Right atrium auricular region (tissue), 2 donors: ENCODE measurements at places on chromosomes 2 and 18. TPM values are rescaled to one million over a fixed set of nuclear protein-coding genes. Genes with fewer than 3 reads are reported as not detected.

The PARD3B gene
- 12.2 TPM for total RNA-seq

The IL1A gene
- total RNA-seq, result not detected

The SP140 gene
- total RNA-seq, result 0.55 TPM

The LIMS1 gene
- total RNA-seq, result 66.7 TPM

The KCNG2 gene
- not detected for total RNA-seq

The SPATA3 gene
- not detected for total RNA-seq

The SLC66A2 gene
- 21.4 TPM for total RNA-seq

The C2orf81 gene
- total RNA-seq, result 1.0 TPM

The CDKL4 gene
- 0.89 TPM for total RNA-seq

The CPLX4 gene
- total RNA-seq, result not detected

The RANBP2 gene
- total RNA-seq, result 52.4 TPM

The ANKRD30BL gene
- total RNA-seq, result not detected

DNA sequence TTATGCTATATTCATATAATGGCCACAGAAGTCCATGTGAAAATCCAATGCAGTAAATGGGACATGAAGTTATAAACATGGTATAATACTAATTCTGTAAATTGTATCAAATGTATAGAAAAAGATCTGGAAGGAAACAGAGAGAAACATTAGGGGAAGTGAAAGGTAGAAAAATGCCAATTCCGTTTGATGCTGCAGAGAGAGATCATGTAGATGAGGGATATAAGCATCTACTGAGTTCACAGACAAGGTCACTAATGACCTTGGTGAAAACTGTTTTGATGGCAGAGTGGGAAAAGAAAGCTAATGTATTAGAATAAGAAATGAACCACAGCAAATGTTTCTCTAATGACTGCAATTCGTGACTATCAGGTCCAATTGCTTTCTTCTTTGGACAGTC lies 56.0 kb downstream of the BARD1 start:
- no peak for DNase-seq

- peak; percentile 36 for DNase-seq
Observed at GRCh38 chr18:75108579-75109318, 100.2 kb downstream of the PTGR3 start.

DNA sequence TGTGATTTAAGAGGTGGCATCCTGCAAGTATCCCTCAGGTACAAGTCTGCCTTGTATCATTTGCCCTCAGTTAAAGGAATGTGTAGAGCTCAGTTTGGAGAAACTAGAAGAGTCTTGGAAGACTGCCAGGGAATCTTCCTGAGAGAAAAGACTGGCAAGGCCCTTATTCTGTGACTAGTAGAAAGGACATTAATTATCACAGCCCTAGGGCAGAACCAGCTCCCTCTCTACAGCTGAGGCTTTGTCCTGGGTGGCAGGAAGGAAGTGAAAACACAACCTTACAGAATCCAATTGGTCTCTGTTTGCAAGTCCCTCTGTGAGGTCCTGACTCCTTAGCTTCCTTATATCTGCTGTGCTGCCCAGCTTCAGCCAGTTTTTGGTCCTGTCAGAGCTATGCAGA lies 385.9 kb upstream of the CYRIA start:
- DNase-seq, result no peak

- no peak for DNase-seq
Observed at GRCh38 chr2:181780047-181780651, 99.8 kb upstream of the NEUROD1 start.

- DNase-seq, result no peak
Observed at GRCh38 chr2:177334940-177335543, 57.5 kb upstream of the AGPS start.

DNA sequence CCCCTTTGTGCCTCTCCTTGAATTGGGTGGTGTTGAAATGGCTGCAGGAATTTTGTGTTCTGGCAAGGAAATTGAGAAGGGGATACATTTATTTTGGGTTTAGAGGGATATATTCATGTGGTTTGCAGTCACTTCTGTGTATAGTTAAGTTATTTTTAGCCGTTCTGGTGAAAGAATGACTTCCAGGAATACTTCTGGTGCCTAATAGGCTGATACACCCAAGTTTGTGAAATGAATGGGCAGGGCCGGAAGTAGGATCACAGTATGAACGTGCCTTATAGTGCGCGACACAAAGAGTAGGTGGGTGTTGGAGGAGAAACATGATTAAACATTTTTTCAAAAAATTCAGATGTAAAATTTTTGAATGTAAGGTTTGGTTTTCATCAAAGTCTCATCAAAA lies 168.6 kb upstream of the ATP5MC3 start:
- DNase-seq, result no peak

GRCh38 chr2:177325554-177325953 lies 61.0 kb upstream of the NFE2L2 start:
- no peak for DNase-seq

- no peak for DNase-seq
Observed at GRCh38 chr2:17969661-17970060, 91.2 kb downstream of the KCNS3 start.

DNA sequence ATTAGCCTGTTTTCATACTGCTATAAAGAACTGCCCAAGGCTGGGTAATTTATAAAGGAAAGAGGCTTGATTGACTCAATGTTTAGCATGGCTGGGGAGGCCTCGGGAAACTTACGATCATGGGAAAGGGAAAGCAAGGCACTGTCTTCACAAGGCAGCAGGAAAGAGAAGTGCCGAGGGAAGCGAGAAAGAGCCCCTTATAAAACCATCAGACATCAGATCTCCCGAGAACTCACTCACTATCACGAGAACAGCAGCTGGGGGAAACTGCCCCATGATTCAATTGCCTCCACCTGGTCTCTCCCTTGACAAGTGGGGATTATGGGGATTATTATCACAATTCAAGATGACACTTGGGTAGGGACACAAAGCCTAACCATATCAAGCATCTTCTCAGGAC lies 23.3 kb downstream of the RHOB start:
- DNase-seq, result peak; percentile 16

DNA sequence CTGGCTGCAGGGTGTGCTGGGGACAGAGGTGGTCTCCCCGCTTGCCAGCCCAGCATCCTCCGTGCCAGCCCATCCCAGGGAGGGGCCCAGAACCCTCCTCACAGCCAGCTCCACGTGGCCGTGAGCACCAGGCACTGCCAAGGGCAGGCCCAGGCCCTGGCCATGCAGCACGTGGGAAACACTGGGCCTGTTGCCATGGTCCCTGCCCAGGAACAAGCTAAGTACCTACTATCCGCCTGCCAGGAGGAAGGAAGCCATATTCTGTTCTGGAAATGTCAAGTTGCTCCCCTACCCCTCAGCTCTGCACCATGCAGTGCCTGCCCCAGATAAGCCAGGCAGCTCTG lies 250.6 kb downstream of the CYP26B1 start:
- peak; percentile 49 for DNase-seq

GRCh38 chr2:127829845-127830246 lies 18.9 kb upstream of the WDR33 start:
- no peak for DNase-seq

DNA sequence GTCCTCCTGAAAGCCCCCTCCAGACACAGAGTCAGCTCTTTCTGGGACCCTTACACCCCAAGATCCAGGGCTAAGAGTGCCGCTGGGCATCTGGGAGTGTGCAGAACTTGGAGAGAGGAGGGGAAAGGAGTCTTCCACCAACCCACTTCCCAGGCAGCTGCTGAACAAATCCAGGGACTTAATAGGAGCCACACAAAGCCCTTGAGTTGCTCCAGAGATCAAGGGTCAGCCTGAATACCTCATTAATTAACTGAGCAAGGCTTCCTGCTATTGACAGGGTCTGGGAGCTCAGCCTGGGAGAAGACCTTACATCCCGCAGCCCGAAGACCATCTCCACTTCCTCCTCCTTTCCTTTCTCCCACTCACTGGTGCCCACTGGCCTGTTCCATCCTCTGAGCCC lies 108.3 kb downstream of the CELF4 start:
- DNase-seq, result no peak

- DNase-seq, result no peak
Observed at GRCh38 chr18:3075491-3075890, 62.5 kb upstream of the LPIN2 start.

DNA sequence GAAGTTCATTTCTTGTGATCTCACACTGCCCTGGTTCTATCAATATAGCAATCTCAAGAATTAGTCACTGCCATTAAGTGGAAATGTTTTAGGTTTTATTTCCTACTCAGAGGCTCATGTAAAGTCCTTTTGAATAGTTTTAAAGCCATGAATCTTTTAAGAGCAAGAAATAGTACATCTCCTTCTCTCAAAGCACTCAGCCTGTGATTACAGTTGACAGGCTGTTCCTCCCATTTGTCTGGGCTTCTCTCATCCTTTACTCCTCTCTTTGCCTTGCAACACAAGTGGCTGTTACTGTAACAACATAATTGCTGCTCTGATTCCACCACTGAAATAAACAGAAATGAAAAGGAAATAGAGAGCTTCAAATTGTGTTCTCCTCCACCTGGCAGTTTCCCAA lies 18.4 kb downstream of the GRP start:
- DNase-seq, result no peak

DNA sequence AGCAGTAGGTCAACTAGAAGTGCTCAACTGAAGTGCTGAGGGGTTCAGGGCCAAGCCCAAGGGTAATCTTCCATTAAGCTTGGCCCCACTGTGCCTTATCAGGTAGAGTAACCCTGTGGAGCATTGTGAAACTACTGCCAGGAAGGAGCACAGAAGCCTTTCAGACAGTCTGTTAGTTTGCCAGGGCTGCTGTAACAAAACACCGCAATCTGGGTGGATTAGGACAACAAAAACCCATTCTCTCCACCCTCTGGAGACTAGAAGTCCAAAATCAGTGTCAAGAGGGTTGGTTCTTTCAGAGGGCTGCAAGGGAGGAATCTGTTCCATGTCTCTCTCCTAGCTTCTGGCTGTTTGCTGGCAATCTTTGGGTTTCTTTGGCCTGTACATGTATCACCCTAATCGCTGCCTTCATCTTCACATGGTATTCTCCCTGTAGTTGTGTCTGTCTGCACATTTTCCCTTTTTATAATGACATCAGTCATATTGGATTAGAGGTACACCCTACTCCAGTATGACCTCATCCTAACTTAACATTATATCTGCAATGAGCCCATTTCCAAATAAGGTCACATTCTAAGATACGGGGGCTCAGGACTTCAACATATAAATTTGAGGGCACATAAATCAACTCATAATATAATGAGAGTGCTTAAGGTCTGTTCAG lies 21.2 kb downstream of the VIT start:
- DNase-seq, result no peak

DNA sequence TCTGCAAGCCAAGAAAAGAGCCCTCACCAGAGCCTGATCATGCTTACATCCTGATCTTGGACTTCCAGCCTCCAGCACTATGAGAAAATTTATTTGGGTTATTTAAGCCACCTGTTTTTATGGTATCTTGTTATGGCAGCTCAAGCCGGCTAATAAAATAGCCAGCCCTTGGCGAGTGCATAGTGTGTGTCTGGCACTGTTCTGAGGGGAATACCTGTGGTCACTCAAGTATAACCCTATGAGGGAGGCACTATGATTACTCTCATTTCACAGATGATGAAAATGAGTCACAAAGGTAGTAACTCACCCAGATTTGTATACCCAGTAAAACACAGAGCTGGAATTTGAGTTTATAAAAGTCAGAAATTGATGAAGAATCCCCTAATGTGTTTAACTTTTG lies 556.9 kb upstream of the SETBP1 start:
- no peak for DNase-seq

- DNase-seq, result no peak
Observed at GRCh38 chr18:21081426-21081825, 30.2 kb downstream of the ROCK1 start.

DNA sequence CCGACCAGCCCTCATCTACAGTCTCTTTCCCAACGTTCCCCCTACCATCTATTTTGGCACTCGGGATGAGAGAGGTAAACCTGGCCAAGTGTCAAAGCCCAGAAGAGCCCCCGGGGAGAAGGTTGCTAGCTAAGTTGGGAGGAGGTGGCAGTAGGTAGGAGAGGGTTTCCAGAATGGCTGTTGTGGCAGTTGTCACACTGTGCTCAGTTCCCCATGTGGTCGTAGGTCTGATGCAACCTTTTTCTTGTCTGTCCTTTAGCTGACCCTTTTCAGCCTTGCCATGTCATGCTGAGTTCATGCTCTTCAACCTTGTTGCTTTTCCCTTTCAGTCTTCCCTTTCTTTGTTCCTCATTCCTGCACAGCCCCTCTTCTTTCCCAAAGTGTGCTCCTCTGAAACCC lies 34.5 kb downstream of the TTLL4 start:
- peak; percentile 61 for DNase-seq

DNA sequence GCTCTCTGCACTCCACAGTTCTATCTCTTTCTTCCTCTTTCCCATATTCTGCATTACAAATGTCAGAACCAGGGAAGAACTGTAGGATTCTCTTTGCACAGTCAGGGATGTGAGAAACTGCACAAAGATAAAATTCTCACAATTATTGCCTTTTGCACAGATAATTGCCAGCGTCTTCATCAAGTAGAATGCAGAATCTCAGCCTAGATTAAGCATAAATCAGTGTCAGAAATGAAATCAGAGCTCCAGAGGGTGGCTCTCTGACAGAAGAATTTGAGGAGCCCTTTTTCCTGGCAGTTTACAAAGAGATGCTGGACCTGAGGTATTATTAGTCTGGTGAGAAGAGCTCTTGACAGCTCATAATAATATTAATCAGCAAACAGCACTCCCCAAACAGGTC lies 173.1 kb downstream of the PTH2R start:
- no peak for DNase-seq

- DNase-seq, result no peak
Observed at GRCh38 chr2:194465641-194466040, 1191.4 kb upstream of the SLC39A10 start.

DNA sequence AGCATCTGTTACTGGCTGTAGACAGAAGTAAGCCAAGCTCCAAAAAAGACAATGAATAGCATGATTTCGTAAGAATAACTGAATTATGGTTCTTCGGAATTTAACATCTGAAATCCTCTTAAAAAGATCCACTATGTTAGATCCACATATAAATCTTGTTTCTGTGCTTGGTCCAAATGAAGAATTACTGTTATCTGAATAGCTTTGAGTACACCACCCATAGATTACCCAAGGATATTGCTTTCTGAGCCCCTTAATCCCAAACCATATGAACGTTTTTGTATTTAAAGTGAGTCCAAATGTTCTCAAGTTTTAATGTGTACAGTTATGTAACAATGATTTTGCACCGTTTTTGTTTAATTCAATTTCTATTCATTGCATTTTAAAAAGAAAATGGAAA lies 124.9 kb downstream of the DSC3 start:
- DNase-seq, result no peak
